Neuronal stem cell (in vitro differentiated cells): ENCODE measurements at places on chromosomes 16 and 17.

DNA sequence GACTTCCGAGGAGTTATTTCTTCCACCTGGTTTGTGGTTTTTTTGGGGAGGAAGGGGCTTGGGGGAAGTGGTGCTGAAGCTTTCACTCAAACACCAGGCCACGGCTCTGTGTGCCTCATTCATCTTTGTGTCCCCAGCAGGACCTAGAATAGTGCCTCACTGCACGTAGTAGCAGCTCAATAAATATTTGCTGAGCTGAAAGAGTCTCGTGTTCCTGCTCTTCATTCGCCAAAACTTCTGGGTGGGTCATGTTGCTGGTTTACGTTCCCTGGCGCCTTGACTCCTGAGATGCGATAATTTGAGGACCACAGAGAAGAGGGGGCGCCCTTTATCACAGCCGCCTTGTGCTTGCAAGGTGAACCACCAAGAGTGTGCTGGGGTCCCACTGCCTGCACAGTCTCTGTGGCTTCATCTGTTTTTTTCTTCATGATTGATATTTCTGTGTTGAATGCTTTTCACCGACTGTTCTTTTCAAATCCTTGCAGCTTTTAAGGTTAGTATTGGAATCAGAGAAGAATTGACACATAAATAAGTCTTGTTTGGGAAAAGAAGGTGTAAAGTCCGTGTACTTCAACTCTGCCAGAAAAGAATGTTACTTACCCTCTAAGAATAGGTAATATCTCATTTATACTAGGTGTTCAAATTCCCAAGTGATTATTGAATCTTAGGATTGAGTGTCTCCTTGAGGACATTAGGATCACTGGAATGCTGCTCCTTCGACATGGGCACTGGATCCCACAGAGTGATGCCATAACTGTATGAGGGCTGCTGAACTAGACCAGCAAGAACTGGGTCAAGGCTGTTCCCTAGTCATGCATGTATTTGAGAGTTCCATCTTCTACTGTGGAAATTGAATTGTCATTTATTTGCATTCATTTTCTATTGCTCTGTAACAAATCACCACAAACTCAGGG, 92.7 kb upstream of the CLEC18A start:
- DNase-seq = no peak

- no peak for DNase-seq
These were observed 444.6 kb downstream of the MAF start for GRCh38 chr16:79155904-79156303.

- DNase-seq = no peak
These were observed 1.2 kb downstream of the NFATC3 start for GRCh38 chr16:68086336-68086841.

DNA sequence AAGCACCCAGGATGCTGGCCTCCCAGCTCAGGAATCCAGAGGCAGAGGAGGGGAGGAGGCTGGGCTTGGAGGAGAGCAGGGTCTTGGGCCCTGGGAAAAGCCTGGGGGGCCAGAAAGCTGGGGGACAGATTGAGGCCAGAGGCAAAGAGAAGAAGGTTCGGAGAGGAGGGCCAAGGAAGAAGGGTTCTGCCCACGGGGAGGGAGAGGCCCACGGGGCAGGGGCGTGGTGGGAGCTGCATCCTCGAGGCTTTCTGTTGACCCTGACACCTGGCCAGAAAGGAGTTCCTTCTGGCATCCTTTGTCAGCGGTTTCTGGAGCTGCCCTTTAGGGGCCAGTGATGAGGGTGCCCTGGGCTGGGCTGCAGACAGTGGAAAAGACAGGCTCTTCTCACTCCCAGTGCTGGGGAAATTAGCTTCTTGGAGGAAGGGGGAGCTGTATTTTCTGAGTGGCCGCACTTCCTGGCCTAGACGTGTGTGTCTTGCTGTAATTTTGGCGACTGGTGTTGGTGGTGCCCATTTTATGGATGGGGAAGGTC, 308.7 kb downstream of the SEC14L1 start:
- no peak for DNase-seq

GRCh38 chr17:570388-570787, 144.3 kb downstream of the VPS53 start:
- no peak for DNase-seq

DNA sequence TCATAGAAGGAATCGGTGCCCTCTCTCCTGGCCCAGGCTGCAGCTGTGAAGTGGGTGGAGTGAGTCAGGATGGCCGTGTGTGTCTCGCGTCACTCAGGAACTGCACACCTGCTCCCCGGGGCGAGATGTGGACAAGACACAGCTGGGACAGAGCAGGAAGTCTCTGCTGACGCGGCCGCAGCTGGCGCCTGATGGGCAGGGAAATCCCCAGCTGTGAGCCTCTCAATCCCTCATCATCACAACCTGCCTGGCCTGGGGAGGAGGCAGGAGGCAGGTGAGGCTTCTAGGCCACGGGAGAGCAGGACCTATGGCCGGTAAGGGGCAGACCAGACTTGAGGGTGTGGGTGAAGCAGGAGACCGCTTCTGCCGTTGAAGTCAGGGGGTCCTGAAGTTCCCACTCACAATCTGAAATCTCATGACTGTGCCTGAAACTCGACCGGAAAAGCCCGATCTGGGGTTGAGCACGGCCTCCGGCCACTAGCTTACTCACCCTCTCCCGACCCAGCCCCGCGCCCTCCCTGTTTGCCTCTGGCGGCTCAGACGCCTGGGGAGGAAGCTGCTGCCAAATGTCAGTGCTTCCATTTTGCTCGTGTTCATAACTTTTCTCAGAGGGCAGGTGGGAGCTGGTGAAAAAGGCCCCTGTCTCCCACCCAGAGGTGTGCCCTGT, 1.1 kb upstream of the TRPV3 start:
- DNase-seq = no peak

DNA sequence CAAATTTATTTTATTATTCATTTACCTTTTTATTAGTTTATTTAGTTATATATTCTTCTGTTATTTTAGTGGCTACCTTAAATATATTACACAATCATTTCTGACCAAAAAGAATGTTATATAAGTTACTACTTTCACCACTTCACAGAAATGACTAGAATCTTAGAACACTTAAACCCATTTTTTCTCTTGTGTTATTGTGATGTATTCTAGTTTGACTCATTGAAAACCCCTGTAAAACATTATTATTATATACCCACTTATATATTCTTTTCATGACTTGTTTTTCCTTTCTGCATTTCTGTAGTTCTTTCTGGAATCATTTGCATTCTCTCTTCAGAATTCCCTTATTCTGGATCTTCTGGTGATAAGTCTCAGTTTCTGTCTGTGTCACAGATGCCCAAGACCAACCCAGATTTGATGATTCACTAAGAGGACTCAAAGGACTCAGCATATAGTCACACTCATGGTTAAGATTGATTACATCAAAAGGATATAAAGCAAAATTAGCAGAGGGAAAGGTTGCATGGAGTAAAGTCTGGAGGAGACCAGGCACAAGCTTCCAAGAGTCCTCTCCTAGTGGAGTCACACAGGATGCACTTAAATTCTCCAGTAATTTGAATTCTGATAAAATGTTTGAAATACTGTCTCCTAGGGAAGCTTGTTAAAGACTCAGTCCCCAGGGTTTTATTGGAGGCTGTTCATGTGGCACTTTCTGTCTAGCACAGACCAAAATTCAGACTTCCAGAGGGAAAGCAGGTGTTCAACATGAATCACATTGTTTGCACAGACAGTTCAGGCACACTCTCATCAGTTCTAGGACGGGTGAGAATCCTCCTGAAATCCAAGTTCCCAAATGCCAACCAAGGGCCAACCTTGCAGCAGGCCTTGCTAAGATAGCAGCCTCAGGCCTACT, 7.7 kb downstream of the GINS3 start:
- DNase-seq = no peak

- no peak for DNase-seq
These were observed 21.3 kb upstream of the SALL1 start for GRCh38 chr16:51172368-51172767.

- no peak for DNase-seq
These were observed 195.4 kb downstream of the KATNIP start for GRCh38 chr16:27745348-27745747.

- DNase-seq = no peak
These were observed 45.5 kb downstream of the CPPED1 start for GRCh38 chr16:12758031-12758669.
